ENCODE measurements at places on chromosomes 1 and 21. TPM values are rescaled to one million over a fixed set of nuclear protein-coding genes. Genes with fewer than 3 reads are reported as not detected.

GRCh38 chr21:29940361-29940760, 565 bp upstream of the GRIK1 start:
- no peak for DNase-seq

DNA sequence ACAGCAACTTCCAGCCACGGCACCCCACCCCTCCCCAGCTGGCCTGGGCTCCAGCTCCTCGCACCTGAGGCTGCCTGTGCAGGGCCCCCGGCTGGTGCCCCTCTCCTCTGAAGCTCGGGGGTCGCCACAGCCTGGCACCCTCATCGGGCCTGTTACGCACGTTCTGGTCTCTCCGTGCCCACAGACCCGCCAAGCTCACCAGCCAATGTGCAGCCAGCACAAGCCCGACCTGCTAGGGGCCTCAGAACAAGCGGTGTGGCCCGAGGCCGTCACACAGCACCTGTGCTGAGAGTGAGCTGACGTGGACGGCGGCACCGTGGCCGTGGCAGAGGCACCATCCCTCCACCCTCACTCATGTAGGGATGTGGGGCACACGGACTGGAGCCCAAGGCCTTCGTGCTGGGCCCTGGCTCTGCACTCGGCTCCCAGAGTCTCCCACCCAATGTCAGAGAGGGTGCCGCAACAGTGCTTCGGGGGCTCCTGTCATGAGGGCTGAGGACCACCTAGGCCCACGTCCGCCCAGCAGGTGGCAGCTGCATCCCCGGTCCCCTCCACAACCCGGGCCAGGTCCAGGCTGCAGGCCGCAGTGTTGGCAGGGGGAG, 4.4 kb upstream of the SAMD11 start:
- no peak for DNase-seq

GRCh38 chr1:36446271-36446670, 4.0 kb downstream of the OSCP1 start:
- no peak for DNase-seq

DNA sequence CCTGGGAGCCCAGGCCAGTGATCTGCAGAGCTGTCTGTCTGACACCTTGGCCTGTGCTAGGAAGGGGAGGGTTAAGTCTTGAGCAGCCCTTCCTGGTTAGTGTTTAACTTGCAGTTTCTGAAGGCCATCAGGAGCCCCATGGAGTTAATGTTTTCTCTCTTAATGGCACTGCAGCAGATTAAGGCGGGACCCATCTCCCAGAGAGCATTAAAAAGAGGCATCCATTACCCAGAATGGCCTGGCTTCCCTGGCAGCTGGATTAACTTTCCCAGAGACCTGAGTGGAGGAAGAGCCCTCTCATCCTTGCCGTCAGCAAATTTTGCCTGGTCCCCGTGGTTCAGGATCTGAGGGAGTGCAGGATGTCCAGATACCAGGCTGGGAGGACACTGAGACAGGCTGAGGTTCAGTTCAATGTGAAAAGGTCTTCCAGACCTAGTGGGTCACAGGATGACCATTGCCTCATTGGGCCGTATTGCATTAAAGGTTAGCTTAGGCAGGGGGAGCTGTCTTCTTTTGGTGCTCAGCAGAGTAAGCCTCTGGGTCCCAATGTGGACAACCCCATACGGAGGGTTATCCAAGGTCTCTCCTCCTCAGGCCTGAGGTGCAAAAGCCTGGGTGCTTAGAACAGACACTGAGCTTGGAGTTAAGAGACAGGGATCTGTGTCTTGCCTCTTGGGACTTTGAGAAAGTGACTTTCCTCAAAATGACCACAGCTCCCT, 522.6 kb downstream of the PTPRU start:
- DNase-seq = no peak

GRCh38 chr21:41610042-41610839, 102.3 kb upstream of the TMPRSS2 start:
- peak; percentile 73 for DNase-seq

- no peak for DNase-seq
These were observed 149.9 kb downstream of the KIF26B start for GRCh38 chr1:245304698-245305097.

DNA sequence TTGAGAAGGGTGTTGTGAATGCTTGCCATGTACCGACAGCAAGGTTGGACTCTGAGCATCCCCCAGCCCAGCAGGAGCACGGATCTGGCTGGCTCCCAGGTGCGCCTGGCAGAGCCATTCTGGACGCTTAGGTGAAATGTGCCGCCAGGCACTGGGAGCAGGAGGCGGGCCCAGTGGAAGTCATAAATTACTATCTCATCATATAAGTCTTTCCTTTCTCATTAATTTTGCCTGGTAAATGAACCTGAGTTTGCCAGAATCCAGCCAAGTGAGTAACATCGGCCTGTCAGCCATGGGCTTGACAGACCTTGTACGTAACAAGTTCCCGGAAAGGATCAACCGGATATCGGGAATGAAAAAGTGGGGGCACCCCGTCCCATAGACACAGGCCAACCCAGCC, 179.5 kb upstream of the ARHGEF16 start:
- no peak for DNase-seq

DNA sequence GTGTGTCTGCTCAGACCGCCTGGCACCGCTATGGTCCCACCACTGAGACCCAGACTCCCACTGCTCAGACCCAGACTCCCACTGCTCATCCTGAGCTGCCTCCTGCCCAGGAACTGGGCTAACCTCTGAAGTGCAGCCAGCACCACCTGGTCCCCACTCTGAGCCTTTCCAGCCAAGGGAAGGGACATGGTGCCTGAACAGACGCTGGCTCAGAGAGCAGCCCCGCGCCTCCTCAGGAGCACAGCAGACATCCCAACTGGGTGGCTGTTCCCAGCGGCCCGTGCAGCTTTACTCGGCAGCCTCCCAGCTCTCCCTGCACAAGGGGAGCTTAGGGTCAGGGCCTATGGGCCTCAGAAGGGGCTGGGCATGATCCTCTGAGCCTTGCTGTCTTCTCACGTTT, 27.8 kb upstream of the CNTN2 start:
- DNase-seq = no peak

- no peak for DNase-seq
These were observed 8.7 kb downstream of the KIRREL1 start for GRCh38 chr1:158002022-158002630.

DNA sequence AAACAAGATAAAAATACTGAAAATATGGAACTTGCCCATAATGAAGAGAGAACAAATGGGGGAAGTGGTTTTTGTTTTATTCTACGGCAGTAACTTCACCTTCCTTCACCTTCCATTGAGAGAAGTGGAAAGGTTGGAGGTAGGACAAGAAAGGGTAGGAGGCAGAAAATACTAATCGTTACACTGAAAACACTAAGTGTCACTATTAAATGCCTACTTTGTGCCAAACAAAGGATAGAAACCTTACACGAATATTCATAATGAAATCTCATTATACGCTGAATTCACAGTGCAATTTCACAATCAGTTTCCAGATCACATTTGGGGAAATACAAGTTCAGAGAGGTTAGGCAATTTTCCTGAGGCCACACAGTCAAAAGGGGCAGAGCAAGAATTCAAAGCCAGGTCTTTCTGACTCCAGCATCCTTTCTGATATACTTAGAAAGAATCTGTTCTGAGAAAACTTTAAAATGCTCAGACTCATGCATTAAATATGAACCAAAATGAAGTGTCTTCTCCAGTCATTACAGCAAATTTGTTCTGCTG, 3.0 kb downstream of the TIAM1 start:
- no peak for DNase-seq

DNA sequence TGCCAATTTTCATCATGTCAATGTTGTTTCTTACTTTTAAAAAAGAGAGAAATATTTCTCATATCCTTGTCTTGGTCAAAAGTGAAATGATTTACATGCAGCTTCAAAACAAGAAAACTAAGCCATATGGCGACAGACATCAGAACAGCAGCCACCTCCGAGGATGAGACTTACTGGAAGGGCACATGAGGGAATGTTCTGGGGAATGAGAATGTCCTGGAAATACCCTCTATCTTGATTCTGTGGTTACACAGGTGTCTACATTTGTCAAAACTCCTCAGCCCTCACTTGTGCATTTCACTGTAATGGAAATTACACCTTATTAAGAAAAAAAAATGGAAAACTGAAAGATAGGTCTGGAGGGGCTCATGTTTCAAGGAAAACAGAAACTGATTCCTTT, 14.2 kb upstream of the ECE1 start:
- DNase-seq = no peak

DNA sequence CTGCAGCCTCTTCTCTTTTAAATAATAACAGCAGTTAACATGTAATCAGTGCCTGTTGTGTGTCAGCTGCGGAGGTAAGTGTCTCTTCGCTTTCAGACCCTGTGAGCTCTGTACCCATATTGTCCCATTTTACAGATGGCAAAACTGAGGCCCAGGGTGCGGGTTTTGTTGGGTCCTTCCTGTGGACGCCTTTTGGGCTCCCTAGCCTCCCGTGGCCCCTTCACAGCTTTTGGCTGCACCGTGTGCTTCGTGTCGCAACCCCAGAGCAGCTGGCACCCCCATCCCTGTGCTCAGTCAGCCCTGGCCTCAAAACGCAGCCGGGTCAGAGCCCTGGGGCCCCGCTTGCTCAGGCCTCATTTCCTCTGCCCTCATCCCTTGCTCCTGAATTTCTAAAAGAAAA, 53.8 kb downstream of the TLR5 start:
- no peak for DNase-seq

DNA sequence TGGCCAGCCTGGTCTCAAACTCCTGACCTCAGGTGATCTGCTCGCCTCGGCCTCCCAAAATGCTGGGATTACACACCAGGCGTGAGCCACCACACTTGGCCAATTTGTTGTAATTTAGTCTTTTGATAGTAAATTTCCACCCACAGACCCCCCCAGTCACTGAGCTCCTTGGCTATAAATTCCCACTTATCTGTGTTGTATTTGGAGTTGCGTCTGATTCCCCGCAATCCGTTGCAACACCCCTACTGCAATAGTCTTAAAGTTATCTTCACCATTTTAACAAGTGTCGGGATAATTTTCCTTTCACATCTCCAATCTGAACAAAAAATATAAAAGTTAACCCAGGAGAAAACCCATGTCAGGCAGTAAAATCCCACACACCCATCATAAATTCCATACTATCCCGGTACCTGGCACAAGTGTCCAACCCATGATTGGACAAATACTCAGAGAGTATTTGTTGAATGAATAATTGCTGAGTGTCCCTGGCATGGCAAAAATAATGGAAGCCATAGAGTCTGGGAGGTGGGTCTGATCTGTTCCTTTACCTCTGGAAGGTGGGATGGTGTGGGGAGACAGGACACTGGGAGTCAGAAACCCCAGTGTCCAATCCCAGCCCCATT, 9.3 kb upstream of the CNR2 start:
- DNase-seq = no peak

- no peak for DNase-seq
These were observed 65.2 kb upstream of the TINAGL1 start for GRCh38 chr1:31510853-31511789.

GRCh38 chr1:169545472-169545871, 40.8 kb downstream of the F5 start:
- DNase-seq = no peak

DNA sequence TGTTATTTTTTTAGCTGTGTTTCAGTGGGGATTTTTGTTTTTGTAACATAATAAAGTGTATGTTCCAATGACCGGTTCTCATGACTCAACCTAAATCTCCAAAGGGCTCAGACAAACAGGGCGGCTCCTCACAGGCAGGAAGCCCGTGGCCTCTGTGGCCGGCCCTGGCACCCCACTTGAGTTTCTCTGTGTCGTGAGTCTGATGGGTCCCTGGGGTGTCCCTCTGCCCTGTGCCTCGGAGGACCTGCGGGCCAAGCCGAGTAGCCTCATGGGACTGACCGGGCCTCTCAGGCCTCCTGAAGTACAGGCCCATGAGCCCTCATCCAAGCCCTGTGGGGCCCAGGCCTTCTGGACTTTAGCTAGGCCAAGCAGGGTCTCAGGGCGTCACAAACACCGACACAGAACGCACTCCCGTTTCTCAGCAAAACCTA, 16.1 kb upstream of the CCDC27 start:
- no peak for DNase-seq

- DNase-seq = peak; percentile 87
These were observed 25.0 kb upstream of the LAPTM5 start for GRCh38 chr1:30782361-30783255.

DNA sequence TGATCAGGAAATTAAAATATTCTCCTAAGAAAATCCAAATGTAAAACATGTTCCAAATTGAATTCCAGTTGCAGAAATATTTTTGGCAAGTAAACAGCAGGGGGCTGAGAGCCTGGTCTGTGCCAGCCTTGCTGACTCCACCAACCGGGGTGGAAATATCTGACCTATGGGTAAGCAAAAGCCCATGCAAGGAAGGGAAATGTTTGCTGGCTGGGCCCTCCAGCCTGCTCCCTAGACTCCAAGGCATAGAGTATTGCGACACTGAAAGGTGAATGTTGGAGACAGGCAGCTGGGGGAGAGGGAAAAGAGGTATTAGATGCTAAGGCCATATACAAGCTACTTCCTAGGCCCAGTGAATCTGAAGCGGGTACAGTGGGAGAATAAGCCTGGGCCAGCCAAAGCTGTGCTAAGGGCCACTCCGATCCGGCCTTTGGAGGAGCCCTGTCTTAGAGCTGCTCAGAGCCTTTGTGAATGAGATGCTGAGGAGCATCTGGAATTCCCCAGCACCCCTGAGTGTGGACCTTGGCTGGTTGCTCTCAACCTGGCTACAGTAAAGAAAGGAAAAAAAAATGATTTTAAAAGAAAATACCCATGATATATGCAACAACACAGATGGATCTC, 24.9 kb upstream of the ATP1B1 start:
- DNase-seq = no peak

DNA sequence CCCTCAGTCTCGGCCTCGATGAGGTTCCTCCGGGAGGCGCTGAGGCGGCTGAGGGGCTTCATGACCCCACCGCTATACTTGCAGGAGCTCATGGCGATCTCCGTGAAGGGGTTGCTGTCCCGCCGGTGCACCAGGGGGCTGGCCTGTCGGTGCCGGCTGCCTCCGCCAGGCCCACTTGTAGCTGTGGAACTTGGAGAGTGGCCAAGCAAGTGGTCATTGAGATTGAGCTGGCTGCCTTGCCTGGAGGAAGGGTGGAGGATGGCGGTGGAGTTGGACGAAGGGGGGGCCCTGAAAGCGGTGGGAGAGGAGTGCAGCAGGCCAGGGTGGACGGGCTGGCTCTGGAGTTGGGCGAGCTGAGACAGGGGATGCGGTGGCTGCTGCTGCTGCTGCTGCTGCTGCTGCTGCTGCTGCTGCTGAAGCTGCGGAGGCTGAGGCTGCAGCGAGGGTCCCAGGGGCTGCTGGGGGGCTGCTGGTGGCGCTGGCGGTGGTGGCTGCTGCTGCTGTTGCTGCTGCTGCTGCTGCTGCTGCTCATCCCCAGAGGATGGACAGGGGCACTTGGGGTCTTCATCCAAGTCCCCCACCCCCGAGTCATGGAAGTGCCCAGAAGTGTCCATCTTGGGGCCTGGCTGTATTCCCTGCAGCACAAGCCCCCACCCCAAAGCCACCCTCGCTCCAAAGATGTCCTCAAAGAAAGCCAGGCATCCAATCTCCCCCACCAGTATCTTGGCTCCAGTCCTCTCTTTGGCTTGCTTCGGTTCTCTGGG, 548 bp downstream of the KCNN3 start:
- DNase-seq = peak; percentile 72

GRCh38 chr1:206143537-206144172, 26.5 kb upstream of the AVPR1B start:
- DNase-seq = no peak

- no peak for DNase-seq
These were observed 50.8 kb downstream of the TOMM20 start for GRCh38 chr1:235077571-235078479.

FNDC5 gene
- 1.6 TPM for total RNA-seq

MAB21L3 gene
- total RNA-seq = not detected

EXO5 gene
- total RNA-seq = 5.2 TPM

PLXNA2 gene
- total RNA-seq = 28.2 TPM

AMY1A gene
- not detected for total RNA-seq

OLIG1 gene
- total RNA-seq = 0.53 TPM

KCNJ6 gene
- total RNA-seq = not detected

Measured in sciatic nerve (tissue), 2 donors.